CD4-positive, alpha-beta T cell (primary cell): ENCODE measurements at places on chromosomes 11 and 22.

GRCh38 chr22:24402460-24403192 is 24.8 kb upstream of the ADORA2A start:
- no peak for DNase-seq

DNA sequence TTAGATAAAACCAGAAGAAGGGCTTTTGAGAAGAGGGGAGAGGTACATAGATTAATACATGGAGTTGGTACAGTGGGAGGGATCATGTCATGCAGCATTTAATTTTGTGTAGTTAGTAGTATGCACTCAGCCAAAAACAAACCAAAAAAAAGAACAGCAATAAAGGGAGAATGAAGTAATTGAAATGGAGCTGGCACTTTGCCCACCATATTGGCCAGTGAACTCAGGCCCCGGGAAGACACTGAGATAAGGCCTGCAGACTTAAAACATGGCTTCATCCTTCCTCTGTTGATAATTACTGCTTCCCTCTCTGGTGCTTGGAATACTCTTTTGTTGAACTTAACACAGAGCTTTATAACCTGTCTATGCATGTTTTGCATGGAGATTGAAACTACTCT is 3.1 kb downstream of the PANX1 start:
- DNase-seq = no peak

- no peak for DNase-seq
Measured at GRCh38 chr11:2886191-2886894, 768 bp upstream of the CDKN1C start.

- no peak for DNase-seq
Measured at GRCh38 chr11:108733479-108734116, 68.7 kb downstream of the DDX10 start.

GRCh38 chr11:32817181-32817851 is 12.4 kb upstream of the PRRG4 start:
- DNase-seq = no peak

DNA sequence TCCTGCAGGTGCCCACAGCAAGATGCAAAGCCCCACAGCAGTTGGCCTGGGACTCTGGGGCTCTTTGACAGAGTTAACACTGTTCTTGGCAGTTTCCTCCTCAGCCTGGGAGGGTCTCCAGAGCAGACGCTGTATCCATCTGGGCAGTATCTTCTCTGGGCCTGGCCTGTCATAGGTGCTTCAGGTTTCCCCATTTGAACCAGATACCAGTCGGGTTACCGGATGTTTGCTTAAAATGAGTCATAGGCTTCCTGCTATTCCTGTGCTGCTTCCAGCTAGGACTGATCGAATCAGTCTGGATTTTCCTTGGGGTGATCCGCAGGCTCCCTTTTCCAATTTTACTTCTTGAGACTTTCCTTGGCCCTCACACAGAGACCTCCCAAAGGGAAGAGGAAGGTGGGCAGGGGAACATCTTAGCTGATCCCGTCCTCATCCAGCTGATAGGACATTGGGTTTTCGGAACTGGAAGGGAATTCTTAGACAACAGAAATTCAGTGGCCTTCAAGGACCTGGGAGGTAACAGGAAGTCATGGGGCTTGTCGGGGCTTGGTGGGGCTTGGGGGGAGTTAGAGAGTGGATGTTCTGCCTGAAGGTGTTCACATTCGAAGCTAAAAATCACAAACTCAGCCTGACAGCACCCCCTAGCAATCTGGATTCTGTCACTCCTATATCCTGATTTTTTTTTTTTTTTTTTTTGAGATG is 2.4 kb upstream of the RANGAP1 start:
- DNase-seq = no peak

DNA sequence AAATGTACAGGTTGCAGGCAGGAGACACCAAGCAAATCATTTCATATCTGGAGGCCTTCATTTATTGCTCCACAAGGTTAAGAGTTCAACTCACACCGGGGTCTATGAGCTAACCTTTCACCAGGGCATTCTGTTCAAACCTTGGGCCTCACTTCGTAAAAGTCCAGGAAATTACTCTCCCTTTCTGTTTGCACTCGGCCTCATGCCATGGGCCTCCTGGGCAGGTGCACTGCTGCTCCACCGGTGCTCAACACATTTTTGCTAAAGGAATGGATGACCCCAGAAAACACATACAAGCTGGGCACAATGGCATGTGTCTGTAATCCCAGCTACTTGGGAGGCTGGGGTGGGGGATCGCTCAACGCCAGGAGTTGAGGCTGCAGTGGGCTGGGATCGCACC is 16.6 kb upstream of the RRP7A start:
- DNase-seq = no peak

DNA sequence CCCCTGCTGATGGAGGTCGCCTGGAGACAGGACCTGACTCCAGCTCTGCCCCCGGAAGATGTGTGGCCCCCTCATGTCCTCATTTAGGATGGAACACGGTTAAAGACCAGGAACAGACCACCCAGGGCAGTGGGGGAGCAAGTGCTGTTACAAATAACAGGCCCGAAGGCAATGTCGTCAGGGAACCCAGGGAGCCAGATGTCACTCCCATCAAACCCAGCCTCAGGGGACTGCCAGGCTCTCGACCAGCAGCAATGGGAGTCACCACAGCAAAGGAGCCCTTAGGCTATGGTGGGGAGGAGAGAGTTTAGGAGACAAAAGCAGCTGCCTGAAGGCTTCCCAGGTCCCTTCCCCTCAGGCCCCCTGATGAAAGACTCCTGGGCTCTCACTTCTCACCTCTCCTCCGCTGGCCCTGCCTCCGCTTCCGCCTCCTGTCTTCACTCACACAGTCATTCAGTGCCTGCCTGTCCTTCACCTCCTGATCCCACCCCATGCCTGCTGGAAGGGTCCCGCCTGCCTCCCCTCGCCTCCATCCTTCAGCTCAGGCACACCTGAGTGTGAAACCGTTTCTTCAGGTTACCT is 4.4 kb downstream of the RPS19BP1 start:
- no peak for DNase-seq

- peak; percentile 43 for DNase-seq
Measured at GRCh38 chr11:69888483-69889181, 69.4 kb upstream of the FGF3 start.

GRCh38 chr11:60528465-60528864 is 13.3 kb downstream of the MS4A13 start:
- DNase-seq = no peak

DNA sequence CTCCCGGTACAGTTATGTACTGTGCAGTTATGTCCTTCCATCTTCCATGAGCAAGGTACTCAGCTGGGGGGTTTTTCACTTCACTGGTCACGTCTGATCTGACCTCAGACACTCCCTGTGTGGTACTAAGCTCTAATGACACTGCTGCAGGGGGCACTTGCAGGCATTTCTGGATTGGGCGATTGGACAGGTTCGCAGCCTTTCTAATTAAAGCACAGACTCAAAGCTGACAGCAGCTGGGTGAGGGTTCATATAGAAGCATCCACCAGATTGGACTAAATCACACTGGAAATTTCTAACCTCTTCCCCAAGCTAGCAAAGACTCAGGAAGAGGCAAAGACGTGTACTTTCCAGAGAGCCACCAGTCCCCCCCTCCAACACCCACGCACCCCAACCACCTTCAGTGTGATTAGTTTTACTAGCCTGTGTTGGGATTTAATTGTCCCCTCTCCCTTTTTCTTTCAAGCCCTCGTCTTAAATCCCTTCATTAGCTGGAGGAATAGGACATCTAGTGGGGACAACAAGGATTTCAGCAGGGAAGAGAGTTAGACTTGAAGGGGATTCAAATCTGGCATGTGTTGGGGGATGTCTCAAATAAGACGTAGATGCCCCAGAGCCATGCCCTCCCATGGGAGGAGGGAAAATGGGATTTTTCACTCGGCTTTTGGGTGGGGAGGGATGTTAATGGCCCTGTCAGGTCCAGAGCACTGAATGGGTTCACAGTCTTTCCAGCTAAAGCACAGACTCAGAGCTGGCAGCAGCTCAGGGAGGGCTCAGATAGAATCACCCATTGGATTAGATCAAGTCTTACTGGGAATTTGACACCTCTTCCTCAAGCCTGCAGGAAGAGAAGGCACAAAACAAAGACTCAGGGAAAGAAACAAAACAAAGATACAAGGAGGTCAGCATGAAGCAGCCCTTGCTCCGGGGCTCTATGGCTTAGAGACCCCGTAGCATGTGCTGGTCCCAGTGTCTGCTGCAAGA is 10.9 kb downstream of the INS start:
- DNase-seq = no peak

DNA sequence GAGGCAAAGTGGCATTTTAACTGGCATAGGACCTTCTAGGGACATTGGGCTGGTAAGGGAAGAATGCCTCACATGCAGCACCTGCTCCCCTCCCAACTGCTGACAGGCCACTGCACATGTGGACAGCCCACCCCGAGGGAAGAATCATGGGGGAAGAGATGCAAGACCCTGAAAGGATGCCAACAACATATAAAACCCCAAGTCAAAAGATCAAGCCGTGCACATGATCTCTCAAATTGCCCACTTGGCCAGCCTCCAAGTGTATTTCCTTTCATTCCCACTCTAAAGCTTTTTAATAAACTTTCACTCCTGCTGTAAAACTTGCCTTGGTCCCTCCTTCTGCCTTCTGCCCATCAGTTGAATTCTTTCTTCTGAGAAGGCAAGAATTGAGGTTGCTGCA is 947.8 kb upstream of the CCDC90B start:
- DNase-seq = no peak

GRCh38 chr22:39294571-39295468 is 24.6 kb downstream of the RPL3 start:
- no peak for DNase-seq

DNA sequence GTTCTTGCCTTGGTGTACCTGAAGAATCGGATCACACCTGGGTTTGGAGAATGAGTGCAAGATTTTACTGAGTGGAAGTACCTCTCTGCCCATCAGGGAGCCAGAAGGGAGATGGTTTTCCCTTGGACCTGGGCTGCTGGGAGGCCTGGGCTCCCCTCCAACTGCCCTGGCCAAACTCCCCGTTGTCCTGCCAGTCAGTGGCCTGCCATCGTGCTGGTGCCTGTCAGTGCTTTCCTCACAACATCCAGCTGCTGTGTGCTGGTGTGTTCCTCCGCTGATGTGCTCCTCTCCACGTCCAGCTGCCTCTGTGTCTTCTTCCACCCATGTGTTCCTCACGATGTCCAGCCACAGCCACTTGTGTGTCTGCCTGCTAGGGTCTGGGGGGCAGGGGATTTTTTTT is 87.9 kb upstream of the CLPB start:
- DNase-seq = no peak

- DNase-seq = no peak
Measured at GRCh38 chr11:70581991-70582885, 183.9 kb downstream of the CTTN start.

- no peak for DNase-seq
Measured at GRCh38 chr11:61778920-61779650, 13.3 kb downstream of the TMEM258 start.

DNA sequence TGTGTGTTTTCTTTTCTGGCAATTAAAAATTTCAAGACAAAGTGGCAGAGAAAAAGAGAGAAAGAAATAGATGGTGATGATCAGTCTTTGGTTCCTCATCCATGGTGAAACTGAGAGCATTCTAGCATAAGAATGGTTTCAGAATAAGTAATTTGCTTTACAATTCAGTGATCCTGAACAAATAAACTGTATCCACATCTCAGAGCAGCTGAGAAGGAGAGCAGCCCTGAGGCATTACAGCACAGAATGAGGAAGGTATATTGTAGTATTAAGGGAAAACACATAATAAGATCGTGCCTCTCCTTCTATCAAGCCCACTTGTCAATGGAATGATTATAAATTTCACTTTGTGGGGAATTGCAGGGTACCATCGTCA is 17.4 kb downstream of the LUZP2 start:
- DNase-seq = no peak

GRCh38 chr11:1829039-1829820 is 5.6 kb upstream of the SYT8 start:
- no peak for DNase-seq

DNA sequence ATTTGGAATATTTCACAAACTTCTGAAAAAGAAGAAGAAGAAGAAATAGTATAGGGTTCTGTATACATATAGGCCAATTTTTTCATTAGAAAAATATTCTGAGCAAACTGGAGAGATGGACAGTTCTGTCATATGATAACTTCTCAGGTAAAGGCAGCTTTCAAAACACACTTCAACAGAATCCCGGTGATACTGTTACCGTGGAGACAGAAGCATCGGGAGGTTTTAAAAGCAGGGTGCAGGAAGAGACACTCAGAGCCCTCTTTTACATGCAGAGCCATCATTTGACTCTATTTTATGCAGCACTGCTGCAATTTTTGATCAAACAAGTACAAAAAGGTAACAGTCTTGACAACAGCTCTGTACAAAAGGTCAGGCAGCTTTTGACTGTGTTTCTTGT is 1785.4 kb downstream of the LRRC4C start:
- no peak for DNase-seq
